Pulmonary artery endothelial cell (primary cell): ENCODE measurements at places on chromosomes 7 and 10.

GRCh38 chr10:29136411-29136810 is 152.5 kb upstream of the LYZL1 start:
- DNase-seq = no peak

DNA sequence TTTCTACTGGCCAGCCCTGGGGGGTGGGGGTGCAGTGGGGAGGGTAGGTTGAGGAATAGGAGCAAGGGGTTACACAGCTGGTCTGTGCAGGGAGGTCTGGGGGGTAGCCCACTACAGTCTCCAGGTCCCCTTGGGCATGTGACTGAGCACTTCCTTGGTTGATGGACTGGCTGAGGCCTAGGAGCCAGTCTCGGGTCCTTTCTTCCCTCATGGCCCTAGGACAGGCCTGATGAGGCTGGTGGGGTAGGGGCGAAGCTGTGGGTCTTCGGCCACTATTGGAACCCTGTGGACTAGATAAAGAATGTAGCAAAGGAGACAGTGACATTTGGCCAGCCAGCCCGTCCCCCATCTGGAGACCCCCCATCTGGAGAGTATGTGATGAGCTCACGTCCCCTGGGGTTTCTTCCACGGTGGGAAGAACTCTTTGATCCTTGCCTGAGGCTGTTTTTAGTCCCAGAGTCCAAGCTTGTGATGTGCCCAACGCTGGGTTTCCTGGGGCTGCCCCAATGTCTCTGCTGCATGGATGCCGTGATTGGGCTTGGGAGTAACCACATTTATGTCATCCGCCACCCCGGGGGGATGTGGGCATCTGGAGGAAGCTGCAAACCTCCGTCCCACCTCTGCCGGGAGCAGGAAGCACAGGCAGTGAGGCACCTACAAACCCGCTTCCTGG is 20.7 kb downstream of the FAM241B start:
- DNase-seq = no peak

- no peak for DNase-seq
Observed at GRCh38 chr10:133364645-133365431, 7.0 kb upstream of the FUOM start.

DNA sequence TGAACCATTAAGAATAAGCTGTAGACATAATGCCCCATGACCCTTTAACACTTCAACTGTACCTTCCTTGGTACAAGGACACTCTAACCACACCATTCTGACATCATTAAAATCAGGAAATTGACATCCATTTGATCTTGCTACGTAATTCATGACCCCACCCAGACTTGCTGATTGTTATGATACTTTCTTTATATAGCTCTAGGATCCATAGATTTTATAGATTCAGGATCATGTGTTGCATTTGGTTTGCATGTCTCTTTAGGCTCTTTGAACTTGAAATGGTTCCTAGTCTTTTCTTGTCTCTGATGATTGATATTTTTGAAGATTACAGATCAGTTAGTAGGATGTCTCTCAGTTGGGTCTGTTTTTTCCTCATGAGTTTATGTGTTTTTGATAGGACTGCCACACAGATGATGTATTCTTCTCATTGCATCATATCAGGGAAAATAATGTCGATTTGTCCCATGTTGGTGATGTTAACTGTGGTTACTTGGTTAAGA is 13.5 kb downstream of the CCM2 start:
- DNase-seq = no peak

DNA sequence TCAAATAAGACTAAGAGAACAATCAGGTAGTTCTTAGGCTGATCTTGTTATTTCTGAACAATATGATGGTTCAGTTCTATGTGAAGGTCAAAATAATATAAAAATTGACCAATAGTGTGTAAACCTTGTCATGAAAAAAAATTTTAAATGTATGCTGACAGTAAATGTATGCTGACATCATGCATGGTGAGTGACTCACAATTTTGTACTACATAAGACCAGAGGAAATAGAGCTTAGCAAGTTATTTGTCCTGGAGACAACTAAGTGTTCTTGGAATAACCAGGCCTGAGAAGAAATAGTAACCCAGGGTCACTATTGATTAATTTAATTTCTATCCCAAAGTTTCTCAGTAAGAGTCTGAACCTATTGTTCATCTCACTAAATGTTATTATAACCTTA is 182.2 kb upstream of the PCDH15 start:
- DNase-seq = no peak

DNA sequence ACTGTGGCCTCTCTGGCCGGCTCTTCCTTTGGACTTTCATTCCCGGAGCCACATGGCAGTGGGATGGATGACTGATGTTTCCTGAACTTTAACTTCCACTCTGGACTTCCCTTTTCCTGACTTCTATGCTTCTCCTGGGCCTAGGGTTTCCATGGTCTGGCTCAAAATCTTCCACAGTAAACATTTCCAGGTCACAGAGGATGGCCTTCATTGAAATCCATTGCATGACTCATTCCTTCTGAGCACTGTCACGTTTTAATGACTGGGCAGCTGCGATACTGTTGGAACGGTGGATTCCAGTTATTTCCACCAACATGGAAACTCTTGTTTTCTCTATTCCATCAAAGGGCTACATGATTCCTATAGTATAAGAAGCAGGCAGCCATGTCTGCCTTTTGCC is 24.4 kb upstream of the ZNF273 start:
- DNase-seq = peak; percentile 57

GRCh38 chr7:93039282-93039681 is 78.5 kb downstream of the SAMD9 start:
- no peak for DNase-seq

GRCh38 chr7:37494926-37495325 is 46.3 kb upstream of the ELMO1 start:
- no peak for DNase-seq

- DNase-seq = no peak
Observed at GRCh38 chr10:67783606-67784294, 54.2 kb downstream of the DNAJC12 start.

DNA sequence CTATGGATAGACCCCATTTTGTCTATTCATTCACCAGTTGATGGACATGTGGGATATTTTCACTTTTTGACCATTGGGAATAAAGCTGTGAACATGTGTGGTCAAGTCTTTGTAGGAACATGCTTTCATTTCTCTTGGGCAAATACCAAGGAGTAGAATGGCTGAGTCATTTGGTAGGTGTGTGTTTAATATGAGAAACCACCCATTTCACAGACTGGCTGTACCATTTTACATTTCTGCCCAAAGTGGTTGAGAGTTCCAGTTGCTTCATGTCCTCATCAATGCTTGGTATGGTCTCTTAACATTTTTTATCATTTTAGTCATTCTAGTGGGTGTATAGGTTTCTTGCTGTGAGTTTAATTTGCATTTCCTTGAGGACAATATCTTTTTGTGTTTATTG is 124.9 kb upstream of the RHEB start:
- no peak for DNase-seq

GRCh38 chr7:85614684-85615083 is 427.8 kb upstream of the SEMA3D start:
- DNase-seq = no peak

DNA sequence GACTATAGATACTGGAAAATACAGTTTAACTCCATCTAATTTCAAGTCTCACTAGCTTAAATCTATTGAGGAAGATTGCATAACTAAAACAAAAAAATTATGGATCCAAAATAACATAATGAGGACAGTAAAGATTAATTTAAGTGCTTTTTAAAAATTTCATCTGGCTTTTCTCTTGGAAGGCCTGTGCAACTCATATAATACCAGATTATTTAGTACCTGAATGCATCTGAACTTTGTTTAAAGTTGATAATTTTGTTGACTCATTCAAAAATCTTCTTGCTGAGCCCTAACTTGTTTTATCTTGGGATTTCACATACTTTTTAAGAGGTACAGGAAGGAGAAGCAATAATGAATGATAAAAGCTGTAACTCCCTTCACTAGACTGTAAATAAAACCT is 146.5 kb downstream of the CSTF2T start:
- DNase-seq = no peak

- DNase-seq = no peak
Observed at GRCh38 chr7:47639495-47640110, 57.7 kb upstream of the TNS3 start.

GRCh38 chr7:83149466-83149865 is 13.2 kb downstream of the PCLO start:
- DNase-seq = no peak

GRCh38 chr7:101163279-101164070 is 1.9 kb downstream of the VGF start:
- DNase-seq = no peak

DNA sequence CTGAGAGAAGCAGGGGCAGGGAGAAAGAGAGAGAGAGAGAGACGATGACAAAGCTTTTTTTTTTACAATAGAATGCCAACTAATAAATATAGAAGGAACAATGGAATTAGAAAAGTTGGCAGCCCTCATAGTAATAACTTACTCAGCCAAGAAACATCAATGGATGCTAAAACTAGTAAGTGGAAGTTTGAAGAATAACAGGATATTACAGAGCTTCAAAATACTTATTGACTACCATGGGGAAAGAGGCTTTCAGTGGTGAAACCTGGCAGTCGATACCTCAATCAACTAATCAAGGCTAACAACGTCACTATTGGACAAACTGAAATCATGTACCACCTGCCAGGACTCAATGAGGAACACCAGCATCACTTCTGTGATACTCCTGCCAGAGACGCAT is 100.5 kb upstream of the LRRC4 start:
- DNase-seq = peak; percentile 64

DNA sequence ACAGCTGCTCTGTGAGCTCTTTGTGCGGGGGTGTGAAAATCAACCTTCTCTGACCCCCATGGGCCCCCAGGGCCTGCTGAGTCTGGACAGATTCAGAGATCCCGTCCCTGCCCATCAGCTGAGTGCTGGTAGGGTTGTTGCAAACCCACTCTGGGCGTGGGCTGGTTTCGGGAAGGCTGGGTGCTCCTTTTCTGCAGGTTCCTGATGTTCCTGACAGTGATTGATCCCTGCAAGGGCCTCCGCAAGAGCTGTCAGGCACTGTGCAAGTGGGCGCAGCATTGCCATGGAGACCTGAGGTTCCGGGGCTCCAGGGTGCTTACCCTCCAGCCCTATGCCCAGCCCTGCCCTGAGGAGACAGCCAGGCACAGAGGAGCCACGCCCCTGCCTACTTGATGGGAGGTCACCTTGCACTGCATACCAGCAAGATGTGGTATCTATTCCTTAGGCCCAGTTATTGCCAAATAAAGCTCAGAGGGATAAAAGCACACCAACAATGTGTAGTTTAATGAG is 44.3 kb upstream of the INPP5A start:
- DNase-seq = no peak

GRCh38 chr10:107653832-107654287 is 489.4 kb upstream of the SORCS1 start:
- no peak for DNase-seq

DNA sequence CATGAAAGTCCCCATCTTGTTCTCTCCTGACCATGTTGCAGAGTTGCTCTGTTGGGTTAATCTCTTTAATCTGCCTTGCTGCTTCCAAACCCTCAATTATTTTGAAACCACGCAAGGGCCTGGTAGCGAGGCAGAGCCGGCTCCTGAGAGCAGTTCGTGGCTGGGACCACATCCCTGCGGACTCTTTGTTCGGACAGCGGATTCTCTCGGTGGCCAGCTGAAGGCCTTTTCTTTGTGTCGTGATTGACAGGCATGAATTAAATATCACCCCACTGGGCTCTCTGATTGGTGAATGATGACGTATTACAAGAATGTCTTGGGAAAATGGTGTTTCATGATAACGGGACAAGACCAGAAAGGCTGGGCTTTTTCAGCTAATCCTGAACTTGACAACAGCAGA is 66.9 kb upstream of the ARHGAP21 start:
- DNase-seq = no peak

DNA sequence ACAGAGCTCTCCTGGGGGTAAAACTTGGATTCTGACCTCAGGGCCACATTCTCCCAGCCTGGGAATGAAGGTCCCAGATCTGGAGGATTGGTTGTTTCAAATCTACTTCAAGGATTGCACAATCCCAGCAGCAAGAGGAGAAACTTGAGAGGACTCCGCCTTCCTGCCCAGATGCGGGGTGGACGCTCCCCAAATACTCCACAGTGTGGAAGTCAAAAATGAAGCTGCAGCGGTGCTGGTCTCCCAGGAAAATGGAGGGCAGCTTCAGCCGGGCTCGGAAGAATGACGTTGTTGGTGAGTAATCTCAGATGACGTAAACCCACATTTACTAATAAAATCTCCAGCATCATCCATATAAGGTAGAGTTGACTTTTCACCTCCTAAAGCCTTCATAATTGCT is 31.5 kb upstream of the PPP2R2D start:
- DNase-seq = no peak
